GM03348 (cell line): ENCODE measurements at places on chromosomes 2 and 18.

DNA sequence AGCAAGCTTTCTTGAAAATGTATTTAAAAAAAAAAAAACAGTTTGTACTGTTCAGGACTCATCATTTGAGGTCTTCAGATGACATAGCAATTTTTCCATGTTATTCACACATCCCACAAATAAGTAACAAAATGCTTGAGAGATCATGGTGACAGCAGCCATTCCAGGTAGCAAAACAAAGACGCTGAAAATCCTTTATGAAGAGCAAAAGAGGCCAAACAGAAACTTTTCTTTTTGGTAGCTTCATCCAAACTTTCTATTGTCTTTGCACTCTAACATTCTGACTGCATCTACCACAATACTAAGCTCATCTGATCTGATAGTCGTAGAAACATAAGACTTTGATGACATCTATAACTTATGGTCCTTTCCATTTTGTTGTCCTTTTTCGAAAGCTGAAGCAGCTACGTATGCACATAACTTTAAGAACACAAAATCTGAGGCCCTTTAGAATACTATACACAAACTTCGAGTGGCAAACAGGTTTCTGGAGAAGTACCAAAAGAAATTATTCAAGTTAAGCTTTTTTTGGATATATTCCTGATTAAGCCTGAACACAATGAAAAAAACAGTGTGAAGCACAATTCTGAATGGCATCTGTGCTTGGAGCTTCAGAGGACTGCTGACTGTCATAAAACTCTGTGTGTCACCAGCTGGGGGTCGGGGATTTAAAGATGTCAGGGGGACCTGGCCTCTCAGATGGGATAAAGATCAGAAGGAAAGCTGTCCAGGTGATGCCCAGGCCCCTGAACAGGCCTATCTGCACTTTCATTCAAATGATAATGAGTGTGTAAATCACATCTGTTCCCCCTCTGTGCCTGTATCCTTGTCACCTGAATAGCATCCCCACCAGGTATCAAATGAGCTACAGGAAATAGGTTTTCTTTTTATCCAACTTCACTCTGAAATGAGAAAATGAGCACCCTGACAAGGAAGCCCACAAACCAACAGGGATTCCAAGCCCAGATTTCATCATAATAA lies 75.8 kb downstream of the ZEB2 start:
- DNase-seq: no peak

DNA sequence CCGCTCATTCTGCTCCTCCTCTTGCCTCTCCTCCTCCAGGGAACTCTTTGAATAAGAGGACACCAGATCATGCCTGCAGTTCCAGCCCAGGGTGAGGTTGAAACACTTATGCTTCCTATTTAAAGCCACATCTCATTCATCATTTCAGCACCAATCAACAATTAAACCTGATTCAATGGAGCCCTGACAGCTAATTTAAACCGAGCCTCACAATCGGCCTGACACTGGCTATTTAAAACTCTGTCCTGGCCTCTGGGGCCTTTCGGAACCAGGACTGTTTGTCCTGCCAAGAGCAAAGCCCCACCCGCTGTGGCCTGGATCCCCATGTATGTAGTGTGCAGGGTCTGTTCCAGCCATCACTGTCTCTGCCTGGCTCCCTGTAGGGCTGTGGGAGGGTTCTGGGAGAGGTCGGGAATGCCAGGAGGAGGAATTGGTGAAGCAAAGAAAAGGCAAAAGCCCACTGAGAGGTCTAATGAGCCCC lies 97.4 kb downstream of the MCFD2 start:
- no peak for DNase-seq

- DNase-seq: no peak
These were observed 45.5 kb upstream of the TNFRSF11A start for GRCh38 chr18:62279561-62279960.

DNA sequence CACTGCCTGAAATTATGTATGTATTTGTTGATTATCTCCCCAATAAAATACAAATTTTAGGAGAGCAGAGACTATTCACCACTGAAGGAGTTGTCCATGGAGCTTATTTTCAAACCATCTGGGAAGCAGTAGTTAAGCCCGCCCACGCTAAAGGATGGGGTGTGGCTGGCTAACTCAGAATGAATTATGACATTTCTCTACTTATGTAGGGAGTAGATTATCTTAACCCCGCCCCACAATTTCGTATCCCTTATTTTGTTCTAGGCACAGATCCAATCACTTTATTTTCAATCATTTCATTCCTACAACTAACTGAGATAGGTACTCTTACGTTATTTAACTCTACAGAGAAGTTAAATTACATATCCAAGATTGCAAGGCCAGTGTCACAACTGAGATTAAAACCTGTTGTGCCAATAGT lies 1.4 kb upstream of the LAPTM4A start:
- DNase-seq: peak; percentile 77

DNA sequence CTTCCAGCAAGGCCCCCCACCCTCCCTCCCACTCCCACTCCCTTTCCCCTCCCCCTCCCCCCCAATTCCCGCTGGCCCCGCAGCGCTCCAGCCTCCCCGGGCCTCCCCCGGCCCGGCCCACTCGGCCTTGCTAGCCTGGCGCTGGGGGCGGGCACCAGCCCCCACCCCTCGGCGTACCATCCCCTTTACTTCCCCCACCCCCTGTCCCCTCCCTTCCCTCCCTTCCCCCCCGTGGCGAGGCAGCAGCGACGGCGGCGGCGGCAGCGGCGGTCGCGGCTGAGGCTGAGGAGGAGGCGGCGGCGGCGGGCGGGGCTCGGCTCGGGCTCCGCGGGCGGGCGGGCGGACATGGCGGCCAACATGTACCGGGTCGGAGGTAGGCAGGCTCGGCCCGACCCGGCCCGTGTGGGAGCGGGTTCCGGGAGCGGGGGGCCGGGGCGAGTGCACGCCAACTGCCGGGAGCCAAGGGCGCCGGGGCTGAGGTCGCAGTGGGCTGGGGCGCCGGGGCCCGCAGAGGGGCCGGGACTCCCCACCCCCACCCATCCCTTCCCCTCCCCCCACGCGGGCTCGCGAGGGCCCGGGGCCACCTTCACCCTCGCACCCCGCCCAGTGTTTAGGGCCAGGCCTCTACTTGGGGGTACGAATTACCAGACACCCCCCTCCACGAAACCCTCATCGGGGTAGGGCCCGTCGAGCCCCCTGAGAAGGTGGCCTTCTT lies at the start of gene MTA3:
TSS of gene MTA3 (plus strand) at position 232 of the 715 bp plus-strand sequence. CDS start at position 346, 114 bp downstream.
- peak; percentile 81 for DNase-seq

DNA sequence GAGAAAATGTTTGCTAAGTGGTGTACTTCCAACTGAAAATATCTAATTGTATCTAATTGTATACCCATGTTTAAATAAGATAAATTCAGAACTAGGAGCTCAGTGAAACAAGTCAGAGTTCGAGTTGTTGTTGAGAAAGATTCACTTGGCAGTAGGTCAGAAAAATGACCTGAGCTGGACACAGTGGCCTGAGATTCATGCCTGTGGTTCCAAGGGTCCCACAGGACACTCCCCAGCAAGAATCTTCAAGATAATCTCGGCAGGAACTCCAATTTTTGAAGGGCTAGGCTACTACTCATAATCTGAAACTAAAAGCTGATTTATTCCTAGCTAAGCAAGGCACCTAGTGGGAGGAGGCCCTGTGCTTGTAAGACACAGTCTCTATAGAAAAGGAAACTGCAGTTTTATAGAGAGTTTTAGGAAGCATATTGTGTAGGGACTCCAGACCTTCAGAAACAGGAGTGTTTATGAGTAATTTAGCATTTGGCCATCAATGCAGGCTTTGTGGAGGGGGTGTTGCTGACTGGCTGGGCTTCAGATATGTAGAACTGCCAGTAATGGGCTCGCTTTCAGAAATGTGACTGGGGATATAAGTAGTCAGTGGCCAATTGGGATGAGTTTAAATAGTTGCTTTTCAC lies 43.2 kb downstream of the SP140 start:
- DNase-seq: no peak

GRCh38 chr2:63408530-63408929 lies 179.7 kb downstream of the WDPCP start:
- no peak for DNase-seq

DNA sequence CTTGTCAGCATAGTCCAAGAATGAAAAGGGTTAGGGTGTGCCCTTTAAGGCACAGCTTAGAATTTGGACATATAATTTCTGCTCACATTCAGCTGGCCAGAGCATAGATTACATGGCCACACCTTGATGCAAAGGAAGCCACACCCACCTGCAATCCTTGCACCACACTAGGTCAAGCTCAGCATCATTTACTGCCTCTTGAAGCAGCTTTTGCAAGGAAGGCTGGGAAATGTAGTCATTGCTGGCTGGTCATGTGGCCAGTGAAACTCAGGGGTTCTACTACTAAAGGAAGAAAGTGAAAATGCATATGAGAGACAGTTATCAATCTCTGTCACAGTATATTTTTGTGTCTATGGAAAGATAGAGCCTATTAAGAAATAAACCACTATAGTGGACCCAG lies 159.3 kb downstream of the GFPT1 start:
- DNase-seq: no peak

GRCh38 chr2:231925303-231926179 lies 655 bp downstream of the NPPC start:
- DNase-seq: peak; percentile 96
